NCI-H460 (cell line): ENCODE measurements at places on chromosomes 6 and 20. TPM values are rescaled to one million over a fixed set of nuclear protein-coding genes. Genes with fewer than 3 reads are reported as not detected.

FAM83B gene
- total RNA-seq = 0.07 TPM in 1 of 2 replicates, not detected in the other

HAO1 gene
- not detected in 2 replicates for total RNA-seq

LPIN3 gene
- total RNA-seq = 6.8 and 7.6 TPM in 2 replicates

DNA sequence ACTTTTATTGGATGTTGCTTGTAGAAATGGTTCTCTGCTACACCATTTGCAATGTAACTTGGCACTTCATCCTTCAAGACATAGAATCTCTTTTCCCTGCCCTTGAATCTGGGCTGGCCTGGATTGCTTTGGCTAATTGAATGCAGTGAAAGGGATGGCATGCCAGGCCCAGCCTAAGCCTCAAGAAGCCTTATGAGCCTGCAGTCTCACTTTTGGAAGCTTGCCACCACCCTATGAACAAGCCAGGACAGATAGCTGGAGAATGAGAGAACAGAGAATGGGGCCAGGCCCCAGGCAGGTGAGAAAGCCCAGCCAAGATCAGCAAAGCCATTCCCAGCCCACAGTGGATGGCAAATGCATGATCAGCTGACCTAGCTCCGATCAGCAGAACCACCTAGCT, 350.7 kb upstream of the RNF24 start:
- no peak for DNase-seq

TSHZ2 gene
- total RNA-seq = not detected in 2 replicates

DNA sequence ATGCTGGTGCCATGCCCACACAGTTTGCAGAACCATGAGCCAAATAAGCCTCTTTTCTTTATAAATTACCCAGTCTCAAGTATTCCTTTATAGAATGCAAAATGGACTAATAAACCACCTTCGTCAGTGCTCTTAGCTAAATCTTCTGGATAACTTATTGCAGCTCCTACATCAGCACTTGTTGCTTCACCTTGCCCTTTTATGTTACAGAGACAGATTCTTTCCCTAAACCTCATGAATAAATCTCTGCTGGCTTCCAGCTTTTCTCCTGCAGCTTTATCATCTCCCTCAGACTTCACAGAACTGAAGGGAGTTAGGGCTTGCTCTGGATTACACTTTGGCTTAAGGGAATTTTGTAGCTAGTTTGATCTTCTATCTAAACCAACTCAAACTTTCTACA, 22.6 kb downstream of the NUP153 start:
- no peak for DNase-seq
